ENCODE measurements at places on chromosomes 7 and 10.

DNA sequence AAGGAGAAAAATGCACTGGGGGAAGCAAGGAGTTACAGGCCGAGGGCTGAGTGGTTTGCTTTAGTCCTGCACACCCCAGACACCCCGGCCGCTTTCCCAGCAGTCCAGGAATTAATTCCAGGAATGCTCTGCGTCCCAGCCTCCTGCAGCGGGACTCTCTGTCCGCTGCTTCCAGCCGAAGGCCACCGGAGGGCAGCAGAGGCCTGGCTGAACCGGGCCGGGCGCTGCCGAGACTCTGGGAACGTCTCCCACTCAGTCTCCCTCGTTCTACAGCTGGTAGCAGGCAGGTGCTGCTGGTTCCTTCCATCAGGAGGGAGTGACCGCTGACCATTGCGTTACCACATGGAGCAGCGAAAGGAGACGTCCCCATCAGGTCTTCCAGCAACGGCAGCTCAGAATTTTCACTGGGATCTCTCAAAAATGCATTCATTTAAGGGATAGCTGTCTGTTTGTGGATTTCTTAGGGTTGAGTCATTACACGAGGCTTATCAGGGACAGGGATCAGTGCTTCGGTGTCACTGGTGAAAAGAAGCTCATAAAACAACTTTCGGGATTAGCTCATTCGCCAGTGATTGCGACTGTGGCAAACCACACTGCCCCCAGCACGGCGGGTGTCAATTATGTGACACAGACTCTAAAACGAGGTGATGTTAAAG, 24.9 kb upstream of the PITRM1 start:
- DNase-seq, result peak; percentile 87

DNA sequence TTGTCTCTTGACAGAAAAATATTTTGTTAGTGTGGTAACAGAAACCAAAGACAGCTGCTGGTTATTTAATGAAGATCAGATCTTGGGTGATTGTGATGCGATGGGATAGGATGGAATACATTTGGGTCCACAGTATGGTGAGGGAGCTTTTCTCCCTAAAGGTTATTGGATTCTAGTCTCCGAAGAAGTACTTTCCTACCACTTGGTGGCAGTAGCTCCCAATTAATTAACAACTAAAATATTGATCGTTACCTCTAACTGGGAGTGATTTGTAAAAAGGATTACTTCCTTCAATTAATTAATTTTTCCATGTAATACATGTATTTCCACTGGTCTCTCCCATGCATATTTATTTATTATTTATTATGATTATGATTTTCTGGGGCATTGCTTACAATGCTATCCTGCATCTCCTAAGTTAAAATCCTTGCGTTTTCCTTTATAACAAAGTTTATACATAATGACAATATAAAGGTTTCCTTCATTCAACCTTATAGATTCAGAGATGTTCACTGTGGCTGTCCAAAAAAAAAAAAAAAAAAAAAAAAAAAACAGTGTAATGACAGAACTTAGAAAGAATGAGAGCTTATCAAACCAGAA, 25.6 kb downstream of the TMEM196 start:
- peak; percentile 46 for DNase-seq

DNA sequence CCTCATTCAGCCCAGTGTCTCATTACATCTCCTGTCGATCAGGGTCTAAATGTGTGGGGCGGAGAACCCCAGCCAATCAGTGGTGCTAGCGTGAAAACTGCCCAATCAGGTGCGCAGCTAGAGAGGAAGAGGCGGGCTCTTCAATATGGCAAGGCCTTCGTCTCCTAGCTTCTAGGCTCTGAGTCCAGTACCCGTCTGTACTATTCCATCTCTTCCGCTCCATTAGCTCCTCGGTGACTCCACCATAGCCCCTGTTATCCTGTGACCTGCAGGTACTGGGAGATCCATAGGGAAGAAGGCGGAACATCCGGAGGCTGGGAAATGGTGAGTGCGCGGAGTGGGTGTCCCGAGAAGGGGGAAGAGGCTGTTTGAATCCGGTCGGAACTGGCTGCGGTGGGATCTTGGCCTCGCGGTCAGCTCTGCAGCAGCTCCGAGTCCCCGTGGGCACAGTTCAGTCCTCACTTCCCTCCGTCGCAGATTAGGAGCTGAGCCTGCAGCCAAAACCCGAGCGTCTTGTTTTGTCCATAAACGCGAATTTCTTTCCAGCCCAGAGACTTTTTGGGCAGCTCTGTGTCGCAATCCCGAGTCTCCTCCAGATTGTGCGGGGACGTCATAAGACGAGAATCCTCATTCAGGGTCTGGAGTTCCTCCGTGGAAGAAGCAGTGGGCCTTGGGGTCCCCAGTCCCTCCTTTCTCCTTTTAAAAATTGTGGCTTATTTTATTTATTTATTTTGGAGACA, at the start of gene ZNF727:
Gene ZNF727 (plus strand): TSS at position 134 of the 740 bp plus-strand sequence. CDS start 188 bp downstream, at position 322.
- DNase-seq, result no peak

DNA sequence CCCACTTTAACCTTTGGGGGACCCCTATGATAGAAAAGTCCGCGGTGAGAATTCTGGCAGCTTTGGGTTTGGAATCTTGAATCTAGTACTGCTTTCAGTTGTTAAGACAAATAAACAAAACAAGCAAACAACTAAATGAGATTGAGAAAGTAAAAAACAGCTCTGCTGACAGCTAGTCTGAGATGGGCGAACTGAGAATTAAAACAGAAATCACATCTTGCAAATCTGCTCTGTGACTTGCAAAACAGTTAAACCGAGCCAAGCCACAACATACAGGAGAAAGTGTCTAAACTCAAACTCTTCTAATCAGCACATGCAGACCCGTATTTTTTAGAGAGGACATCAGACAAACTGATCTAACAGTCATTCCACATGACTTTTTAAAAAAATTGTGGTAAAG, 110.4 kb downstream of the SH2D4B start:
- no peak for DNase-seq

- peak; percentile 33 for DNase-seq
Observed at GRCh38 chr7:83532219-83532618, 116.7 kb downstream of the SEMA3E start.

DNA sequence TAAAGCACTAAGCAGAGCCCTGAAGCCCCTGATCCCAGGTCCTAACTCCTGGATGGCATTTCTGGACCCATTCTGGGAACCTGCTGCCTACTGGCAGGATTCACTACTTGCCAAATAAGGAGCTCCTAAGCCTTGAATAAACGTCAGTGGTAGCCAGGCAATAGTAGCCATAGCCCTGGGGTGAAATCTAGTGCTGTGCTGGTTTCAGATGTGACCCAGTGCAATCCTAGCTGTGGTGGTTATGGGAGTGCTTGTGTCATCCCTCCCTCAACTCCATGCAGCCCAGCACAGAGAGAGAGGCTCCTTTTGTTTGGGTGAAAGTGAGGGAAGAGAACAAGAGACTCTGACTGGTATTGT, 43.7 kb downstream of the PCLO start:
- DNase-seq, result no peak

GRCh38 chr10:78813998-78814399, 254.8 kb upstream of the ZMIZ1 start:
- DNase-seq, result no peak

GRCh38 chr10:70935631-70936030, 47.3 kb upstream of the PCBD1 start:
- no peak for DNase-seq

DNA sequence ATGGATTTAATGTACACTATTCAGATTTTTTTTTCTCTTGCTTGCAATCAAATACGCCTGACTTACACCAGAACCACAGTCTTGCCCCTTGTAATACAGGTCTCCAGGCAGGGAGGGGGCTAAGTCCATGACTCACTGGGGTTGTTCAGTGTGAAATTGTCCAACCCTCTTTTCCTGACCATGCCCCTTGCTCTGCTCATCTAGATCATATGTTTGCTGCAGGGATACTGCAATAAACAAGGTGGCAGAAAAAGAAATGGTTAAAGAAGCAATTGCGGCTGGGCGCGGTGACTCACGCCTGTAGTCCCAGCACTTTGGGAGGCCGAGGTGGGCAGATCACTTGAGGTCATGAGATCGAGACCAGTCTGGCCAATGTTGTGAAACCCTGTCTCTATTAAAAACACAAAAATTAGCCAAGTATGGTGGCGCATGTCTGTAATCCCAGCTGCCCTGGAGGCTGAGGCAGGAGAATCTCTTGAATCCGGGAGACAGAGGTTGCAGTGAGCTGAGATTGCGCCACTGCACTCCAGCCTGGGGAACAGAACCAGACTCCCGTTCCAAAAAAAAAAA, 85.5 kb downstream of the TMEM130 start:
- DNase-seq, result no peak

DNA sequence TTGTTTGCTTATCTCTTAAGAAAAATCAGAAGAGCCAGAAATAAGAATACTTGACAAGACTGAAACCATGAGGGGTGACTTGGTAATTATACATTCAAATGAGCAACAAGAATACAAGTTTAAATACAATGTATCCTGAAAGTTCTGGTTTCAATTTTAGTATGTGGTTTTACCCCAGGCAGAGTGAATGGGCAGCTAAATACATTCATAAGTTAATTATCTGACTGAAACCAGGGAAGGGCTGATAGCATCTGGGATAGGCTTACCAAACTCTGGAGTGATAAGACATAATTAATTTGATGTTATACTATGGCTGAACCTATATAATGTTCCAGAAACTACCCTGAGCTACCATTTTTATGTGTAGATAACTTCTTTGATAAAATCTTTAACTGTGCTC, 252.2 kb upstream of the PLXNA4 start:
- DNase-seq, result no peak

DNA sequence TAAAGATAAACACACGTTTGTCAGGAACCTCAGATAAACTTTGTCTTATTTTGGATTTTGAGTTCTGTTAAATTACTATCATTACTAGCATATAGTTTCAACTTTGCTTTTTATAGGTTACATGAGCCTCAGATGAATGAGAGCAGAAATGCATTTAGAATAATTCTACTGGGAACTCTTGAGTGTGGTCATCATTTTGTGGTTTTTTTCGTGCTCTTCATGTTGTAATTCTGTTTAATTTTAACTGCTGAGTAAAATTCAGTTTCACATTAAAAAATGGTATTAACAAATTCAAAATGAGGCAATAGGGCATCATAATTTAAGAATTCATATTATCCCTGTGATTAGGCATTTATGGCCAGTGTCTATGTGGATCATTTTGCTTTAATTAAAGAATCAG, 72.9 kb downstream of the GNAI1 start:
- DNase-seq, result no peak

Data from kidney glomerular epithelial cell (primary cell).